ENCODE measurements at places on chromosomes 2 and 18.

- DNase-seq = peak; percentile 52
These were observed 67.4 kb downstream of the TNS1 start for GRCh38 chr2:217935235-217935879.

- no peak for DNase-seq
These were observed 310.8 kb downstream of the PLCL1 start for GRCh38 chr2:198115201-198115600.

GRCh38 chr2:234003972-234004617 lies 46.4 kb upstream of the SPP2 start:
- peak; percentile 77 for DNase-seq

GRCh38 chr2:185384822-185385560 lies 353.6 kb upstream of the FSIP2 start:
- no peak for DNase-seq

DNA sequence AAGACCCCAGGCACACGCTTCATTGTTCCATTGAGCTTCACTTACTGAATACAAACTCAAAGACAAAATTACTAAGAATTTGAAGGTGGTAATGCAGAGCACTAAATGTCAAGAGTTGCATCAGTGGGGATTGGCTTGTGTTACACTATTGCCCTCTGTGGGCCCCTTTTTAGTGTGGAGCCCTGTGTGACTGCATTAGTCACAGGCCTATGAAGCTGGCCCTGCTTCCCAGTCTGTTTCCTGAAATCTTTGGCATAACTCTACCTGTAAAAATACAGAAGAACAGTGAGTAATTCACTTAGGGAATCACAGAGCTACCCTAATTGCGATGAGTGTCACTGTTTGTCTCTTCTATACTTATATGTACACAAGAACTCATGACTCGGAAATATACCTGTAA lies 40.0 kb upstream of the STPG4 start:
- no peak for DNase-seq

All from skeletal muscle cell (primary cell).